Substantia nigra (tissue), 51 donors: ENCODE measurements at places on chromosomes 2 and 18.

DNA sequence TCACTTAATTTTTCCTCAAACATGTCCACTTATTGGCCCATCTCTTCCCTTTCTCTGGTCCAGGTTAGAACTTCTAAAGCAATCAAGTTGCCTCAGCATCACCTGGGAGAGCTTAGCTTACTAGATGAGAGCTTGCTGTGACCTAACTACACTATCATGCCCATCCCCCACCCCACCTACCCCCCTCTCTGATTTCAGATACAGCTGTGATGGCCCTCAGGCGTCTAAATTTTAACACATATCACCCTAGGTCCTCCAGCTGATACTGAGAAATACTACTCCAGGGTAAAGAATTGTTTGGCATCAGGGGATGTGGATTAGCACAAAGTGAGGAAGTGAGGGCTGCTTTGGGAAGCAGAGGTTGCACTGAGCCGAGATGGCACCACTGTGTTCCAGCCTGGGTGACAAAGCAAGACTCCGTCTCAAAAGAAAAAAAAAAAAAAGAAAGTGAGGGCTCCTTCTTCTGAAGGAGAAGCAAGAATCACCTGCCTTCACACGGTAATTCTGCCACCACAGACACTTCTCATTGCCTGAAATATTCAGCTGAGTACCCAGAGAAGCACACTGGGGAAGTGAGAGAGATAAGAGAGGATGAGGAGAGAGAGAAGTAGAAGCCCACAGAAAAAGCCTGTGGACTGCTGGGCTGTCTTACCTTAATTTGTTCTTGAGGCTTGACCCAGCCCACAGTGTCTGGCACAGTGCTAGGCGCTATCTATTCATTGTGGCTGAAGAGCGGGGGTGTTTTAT lies 263.4 kb downstream of the ASXL3 start:
- no peak for DNase-seq

GRCh38 chr18:22705328-22705727 lies 227.8 kb upstream of the RBBP8 start:
- DNase-seq = no peak

DNA sequence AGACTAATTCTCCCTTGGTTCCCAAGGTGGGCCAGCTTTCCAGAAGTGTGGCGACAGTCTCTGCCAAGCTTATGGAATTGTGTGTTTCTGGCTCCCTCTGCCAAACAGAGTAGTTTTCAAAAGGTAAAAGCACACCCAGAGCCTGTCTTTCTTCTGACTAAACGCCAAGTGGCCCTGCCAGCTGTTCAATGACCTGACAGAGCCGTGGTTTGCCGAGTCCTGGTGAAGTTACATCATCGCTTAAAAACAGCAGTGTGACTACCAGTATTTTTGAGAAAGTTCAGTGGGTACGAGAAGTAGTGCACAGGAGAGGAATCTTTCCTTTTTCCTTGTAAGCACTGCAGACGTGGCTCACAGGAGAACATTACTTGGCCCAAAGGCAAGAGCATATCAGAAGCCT lies 1.9 kb downstream of the PER2 start:
- DNase-seq = no peak

DNA sequence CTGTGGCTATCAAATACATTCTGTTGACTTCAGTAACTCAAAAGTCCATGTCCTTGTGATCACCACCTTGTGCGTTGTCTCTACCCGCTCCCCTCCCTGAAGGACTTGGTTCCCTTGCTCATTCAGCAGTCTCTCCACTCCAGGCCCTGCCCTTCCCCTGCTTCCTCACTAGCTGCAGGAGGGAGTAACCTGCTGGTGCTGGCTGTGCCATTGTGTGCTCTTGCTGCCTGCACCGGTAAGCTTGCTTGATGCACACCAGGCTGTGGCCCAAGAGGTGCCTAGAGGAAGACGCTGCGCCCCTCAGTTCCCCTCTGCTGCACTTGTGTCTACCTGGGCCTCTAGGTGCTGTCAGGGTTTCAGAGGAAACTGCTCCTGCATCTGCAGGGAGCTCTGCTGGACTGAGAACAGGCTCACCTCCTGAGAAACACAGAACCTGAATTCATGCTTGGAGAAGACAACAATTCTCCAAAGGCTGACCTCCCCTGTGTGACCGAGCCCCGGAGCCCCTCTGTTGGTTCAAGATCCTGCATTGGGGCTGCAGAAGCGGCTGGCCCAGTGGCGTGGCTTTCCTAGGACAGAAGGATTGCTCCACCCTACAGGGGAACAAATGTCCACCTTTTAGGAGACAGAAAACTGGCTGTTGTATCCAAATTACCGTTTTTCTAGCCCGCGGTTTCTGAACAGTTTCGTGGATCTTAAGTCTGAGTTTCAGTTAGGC lies 33.6 kb downstream of the PTPRM start:
- no peak for DNase-seq

DNA sequence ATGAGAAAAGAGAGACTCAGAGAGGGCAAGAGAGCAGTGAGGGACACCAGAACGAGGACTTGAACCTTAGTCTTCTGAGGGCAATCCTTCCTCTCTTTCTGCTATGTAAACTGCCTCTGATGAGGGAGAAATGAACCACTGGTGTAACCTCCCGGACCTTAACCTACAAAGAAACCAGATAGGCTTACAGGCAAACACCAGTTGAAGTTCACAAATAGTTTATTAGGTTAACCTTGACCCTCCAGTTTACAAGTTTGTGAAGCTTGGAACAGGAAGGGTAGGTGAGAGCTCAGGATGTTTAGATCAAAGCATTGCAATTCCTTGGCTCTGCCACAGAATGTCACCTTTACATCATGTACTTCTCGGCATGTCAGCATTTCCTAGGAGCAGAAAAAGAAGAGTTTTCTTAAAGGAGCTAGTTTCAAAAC lies 486.4 kb upstream of the SPRED2 start:
- no peak for DNase-seq

DNA sequence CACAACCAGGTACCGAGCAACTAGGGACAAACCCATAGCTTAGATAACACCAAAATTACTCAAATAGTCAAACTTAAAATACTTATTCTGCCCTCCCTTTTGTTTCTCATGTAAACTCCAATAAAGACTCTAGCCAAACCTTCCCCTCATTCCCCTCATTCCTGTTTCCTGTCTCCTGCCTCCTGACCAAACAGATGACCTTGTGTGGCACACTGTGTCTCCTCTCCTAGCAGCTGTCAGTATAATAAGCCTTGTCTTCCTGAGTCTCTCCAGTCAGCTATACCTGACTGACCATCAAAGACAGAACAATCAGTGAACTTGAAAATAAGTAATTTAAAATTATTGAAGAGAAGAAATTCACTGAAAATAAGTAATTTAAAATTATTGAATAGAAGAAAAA lies 14.3 kb downstream of the SULT1C4 start:
- DNase-seq = no peak

- no peak for DNase-seq
Measured at GRCh38 chr18:66325251-66325650, 278.6 kb downstream of the CDH19 start.

- DNase-seq = no peak
Measured at GRCh38 chr2:176464886-176465564, 195.8 kb downstream of the MTX2 start.

GRCh38 chr2:101776172-101777043 lies 78.9 kb downstream of the MAP4K4 start:
- DNase-seq = no peak
